ENCODE measurements at places on chromosomes 3 and 15. TPM values are rescaled to one million over a fixed set of nuclear protein-coding genes. Genes with fewer than 3 reads are reported as not detected.

- no peak for DNase-seq
Measured at GRCh38 chr3:30493911-30494311, 112.5 kb upstream of the TGFBR2 start.

Gene CFAP91
- total RNA-seq: 4.3 TPM

DNA sequence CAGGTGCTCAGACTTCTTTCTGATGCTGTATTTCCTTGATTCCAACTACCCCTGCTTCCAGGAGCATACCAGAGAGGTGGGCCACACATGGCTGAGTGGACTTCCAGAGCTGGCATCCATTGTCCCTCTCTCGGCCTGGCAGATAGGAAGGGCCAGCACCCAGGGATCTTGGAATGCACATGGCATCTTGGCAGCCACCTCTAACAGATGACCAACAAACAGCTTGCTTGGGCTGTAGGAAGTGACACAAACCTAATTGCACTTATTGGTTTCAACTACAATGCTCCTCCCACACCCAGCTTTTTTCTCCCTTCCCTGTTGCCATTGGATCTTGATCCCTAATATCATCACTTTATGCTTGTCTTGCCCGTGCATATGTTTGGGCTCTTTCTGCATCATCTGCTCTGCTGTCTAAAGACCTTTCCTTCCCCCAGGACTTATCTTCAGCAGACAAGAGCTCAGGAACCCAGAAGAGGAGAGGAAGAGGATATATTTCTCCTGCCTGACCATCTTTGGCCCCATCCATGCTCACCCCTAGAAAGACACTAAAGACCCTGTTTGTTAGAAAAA lies 294.6 kb downstream of the NTRK3 start:
- DNase-seq: no peak

GRCh38 chr3:51977446-51978142 lies 2.7 kb downstream of the ABHD14A start:
- no peak for DNase-seq

Gene CCR8
- total RNA-seq: not detected

DNA sequence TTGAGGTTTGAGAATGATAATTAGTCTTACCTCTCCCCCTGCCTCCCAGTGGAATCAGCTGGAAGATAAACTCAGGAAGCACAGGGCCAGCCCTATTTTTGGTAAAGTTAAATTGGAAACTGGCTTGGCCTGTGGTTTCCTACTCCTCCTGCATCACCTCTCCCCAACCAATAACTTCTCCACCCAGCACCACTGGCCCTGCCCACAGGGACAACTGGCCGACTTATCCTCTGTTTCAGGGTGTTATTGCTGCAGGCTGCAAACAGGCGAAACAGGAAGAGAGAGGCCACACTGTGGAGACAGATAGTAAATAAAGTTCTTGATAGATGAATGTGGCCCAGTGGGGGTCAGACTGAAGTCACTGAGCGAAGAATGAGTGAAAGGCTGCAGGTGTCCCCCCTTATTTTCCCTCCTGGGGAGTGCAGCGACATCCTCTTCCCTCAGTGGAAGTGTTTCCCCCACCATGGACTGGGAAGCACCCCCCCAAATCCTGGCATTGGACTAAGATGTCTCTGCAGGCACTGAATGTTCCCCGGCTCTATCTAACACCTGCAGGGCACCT lies 47.1 kb downstream of the PDIA5 start:
- no peak for DNase-seq

DNA sequence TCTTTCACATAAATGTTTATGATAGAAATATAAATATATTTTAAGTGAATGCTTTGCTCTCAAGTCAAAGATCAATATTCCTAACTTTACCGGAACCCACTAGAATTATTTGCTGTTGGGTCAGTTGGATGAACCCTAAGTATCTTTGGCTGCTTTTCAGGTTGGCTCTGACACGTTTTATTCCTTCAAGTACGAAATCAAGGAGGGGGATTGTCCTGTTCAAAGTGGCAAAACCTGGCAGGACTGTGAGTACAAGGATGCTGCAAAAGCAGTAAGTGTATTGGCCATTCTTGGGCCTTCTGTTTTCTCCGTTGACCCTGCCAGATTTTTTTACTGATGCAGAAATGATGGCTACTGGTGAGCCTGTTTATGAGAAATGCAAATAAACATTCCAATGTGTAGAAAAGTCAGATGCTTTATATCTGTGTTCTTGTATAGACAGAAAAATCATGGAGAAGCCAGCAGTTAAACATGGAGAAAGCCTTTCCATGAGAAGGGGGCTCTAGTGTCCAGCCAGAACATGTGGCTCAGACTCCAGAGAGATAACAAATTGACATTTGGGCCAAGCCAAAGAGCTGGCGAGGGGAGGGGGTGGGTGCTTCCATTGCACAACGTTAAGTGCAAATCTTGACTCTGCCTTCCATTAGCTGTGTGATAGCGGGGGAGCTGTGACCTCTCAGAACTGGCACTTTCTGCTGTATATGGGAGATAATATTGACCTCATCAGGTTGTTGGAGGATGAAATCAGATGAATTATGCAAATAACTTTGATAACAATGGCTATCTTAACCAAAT lies 3.0 kb downstream of the KNG1 start:
- DNase-seq: no peak

- no peak for DNase-seq
Measured at GRCh38 chr3:129686941-129687340, 80.5 kb upstream of the PLXND1 start.

GRCh38 chr3:72894976-72895552 lies 7.2 kb downstream of the GXYLT2 start:
- DNase-seq: no peak

Gene EEF1AKMT4
- 3.4 TPM for total RNA-seq

Gene CSPG5
- 0.44 TPM for total RNA-seq

- DNase-seq: no peak
Measured at GRCh38 chr3:101796077-101796680, 17.2 kb downstream of the NXPE3 start.

- no peak for DNase-seq
Measured at GRCh38 chr3:124510290-124510689, 220.0 kb upstream of the UMPS start.

- no peak for DNase-seq
Measured at GRCh38 chr3:111870620-111871019, 11.6 kb downstream of the PHLDB2 start.

Gene ROBO2
- total RNA-seq: 1.4 TPM

GRCh38 chr3:161744366-161744765 lies 247.8 kb downstream of the OTOL1 start:
- no peak for DNase-seq

GRCh38 chr3:182508919-182509711 lies 284.2 kb upstream of the ATP11B start:
- DNase-seq: no peak

GRCh38 chr3:133575086-133575485 lies 1.6 kb downstream of the CDV3 start:
- DNase-seq: no peak

- no peak for DNase-seq
Measured at GRCh38 chr15:77295446-77295845, 124.5 kb downstream of the PEAK1 start.
